ENCODE measurements at places on chromosomes 2 and 18. TPM values are rescaled to one million over a fixed set of nuclear protein-coding genes. Genes with fewer than 3 reads are reported as not detected.

DNA sequence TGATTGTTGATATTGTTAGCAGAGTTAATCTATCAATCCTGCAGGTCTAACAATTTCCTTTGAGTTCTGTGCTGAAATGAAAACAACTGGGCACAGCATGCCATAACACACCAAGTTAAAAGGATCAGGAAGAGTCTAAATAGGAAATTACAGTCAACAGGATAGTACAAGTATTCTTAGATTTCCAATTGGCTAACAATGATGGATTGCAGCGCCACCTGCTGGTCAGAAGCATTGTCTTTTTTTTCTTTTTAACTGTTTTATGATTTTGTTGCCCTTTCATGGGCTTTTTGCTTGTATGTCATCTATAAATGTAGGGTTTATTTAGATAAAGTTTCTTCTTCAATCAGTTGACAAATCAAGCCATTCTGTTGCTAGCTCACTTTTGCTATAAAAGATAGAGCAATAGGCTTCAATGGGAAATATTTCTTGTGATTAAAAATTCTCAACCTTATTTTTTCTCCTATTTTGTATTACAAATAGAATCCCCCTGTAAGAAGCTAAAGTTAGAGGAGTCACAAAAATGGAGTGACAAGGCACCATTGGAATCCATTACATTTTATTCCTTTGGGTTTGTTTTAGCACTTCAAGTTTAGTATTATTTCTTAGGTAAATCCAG lies 40.8 kb upstream of the RPRM start:
- no peaks in the 10 kb centered on the region for H3K27me3 ChIP-seq
- H3K4me1 ChIP-seq: no peaks in the 10 kb centered on the region
- H3K27ac ChIP-seq: no peak overlapping the region
- no peak overlapping the region for H3K4me3 ChIP-seq
- H3K36me3 ChIP-seq: no peaks in the 10 kb centered on the region

- no peak for DNase-seq
- H3K4me1 ChIP-seq: no peaks in the 10 kb centered on the region
- H3K27me3 ChIP-seq: no peaks in the 10 kb centered on the region
Observed at GRCh38 chr2:197626965-197627625, 48.3 kb downstream of the RFTN2 start.

DNA sequence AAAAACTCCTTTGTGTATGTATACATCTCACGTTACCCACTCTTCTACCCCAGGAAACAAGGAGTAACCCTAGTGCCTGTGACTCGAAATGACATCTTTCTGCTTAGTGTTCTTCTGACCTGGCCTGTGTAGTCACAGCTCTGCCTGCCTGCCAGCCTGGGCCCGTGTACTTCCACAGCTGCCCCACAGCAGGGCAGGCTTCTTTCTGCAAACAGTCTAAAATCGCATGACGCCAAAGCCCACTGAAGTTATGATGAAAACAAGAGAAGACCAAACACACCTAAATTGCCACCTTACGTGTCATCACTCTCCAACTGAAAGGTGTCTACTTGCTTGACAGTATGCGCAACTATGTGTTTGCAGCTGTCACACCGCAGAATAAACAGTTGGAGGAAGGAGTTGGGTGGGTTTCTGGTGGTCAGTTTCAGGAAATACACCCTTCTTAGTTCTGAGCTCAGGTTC lies 1.5 kb downstream of the GAREM1 start:
- DNase-seq: peak; percentile 66
- H3K27ac ChIP-seq: peak overlapping the region; percentile 94
- H3K4me1 ChIP-seq: peaks cover 15% of the 10 kb centered on the region
- peak overlapping the region; percentile 82 for H3K4me3 ChIP-seq
- H3K36me3 ChIP-seq: no peaks in the 10 kb centered on the region
- no peaks in the 10 kb centered on the region for H3K27me3 ChIP-seq

DNA sequence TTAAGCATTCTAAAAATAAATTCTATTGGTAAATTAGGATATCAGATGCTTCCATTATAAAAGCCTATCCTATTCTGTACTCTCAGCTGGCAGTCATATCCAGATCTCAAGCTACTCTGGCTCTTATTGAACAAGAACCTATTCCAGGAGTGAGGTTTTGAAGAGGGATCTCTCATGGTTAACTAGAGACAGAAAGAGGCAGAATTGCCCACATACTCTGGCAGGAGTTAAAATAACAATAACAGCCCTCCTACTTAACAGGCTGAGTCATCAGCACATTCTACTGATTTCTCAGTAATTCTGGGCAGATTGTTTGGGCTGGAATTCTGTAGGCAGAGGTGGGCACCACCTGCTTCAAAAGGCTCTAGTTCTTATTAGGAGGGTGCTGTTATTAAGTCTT lies 142.0 kb upstream of the UNC80 start:
- no peak overlapping the region for H3K27ac ChIP-seq
- H3K4me1 ChIP-seq: no peaks in the 10 kb centered on the region
- no peak overlapping the region for H3K4me3 ChIP-seq
- no peaks in the 10 kb centered on the region for H3K36me3 ChIP-seq
- no peak for DNase-seq

DNA sequence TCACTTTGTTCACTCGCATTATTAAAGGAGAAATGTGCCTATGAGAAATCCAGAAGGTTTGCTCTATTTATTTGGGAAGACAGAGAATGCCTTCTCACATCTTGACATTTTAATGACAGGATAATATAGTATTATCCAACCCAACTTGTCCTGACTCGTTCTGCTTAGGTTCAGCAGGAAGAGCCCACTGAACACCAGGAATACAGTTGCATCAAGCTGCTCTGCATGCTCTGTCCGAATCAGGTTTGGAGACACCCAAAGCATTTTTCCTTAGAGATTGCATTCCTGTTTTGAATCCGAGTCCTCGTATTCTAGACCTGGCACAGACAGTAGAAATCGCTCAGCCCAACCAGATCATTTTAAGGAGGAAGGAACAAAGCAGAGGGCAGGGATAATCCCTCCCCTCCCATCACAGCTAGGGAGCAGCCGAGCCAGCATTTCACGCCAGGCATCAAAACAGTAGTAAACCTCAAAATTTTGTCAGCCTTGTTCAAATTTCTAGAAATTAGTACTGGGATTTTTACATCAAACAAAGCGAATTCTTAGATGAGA lies 837.4 kb upstream of the ID2 start:
- peak overlapping the region; percentile 40 for H3K27ac ChIP-seq
- no peak for DNase-seq
- H3K36me3 ChIP-seq: no peaks in the 10 kb centered on the region

DNA sequence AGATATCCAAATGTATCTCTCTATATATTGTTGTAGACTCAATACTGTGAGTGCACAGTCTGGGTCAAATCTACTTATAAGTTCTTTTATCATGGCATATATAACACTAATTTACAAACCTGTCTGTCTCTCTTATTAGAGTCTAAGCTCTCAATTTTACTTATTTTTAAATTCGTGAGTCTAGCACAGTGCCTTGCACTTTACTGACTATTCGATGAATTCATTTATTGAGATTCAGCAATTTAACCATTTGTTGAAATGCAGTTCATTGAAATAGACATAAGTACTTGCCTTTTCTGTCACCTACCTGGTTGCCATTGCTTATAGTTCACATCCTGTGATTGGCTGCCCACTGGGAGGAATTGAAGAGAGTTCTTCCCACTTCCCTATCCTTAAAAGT lies 10.3 kb upstream of the ALS2 start:
- H3K27me3 ChIP-seq: no peaks in the 10 kb centered on the region
- no peak for DNase-seq
- H3K27ac ChIP-seq: no peak overlapping the region
- no peaks in the 10 kb centered on the region for H3K36me3 ChIP-seq

DNA sequence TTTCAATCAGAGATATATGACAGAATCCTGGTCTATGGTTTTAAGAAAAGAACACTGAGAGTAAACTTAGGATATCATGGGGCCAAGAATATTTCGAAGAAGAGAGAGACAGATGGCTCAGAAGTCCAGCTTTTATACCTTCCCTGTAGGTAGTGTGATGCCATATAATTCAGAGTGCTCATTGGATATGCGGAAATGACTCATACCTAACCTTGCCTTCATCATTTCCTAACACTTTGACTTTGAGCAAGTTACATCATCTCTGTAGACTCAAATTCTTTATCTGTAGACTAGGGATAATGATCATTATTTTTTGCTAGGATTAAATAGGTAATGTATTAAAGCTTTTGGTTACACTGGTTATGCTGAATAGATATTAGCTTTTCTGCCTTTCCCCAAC lies 461.6 kb upstream of the CNTNAP5 start:
- no peaks in the 10 kb centered on the region for H3K4me1 ChIP-seq
- no peaks in the 10 kb centered on the region for H3K27me3 ChIP-seq
- H3K36me3 ChIP-seq: no peaks in the 10 kb centered on the region
- no peak for DNase-seq
- no peak overlapping the region for H3K27ac ChIP-seq
- H3K4me3 ChIP-seq: no peak overlapping the region

DNA sequence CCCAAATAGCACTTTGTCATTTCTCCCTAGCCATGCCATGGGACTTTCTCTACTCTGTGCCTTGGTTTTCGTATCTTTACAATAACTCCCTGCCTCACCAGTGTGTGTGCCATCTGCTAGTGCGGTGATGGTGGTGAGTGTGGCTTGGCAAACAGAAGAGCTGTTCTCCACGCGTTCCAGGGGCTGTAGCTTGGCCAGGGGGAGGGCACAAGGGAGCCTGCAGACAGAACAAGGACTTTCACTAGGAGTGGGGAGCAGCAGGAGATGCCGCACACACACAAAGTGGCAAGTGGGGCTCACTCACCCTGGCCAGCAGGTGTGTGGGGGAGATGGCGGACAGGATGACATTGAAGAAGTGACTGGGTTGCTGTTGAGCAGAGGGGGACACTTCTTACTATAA lies 196.9 kb downstream of the HAUS1 start:
- no peak for DNase-seq
- H3K27ac ChIP-seq: no peak overlapping the region
- H3K36me3 ChIP-seq: no peaks in the 10 kb centered on the region
- H3K4me1 ChIP-seq: no peaks in the 10 kb centered on the region

- H3K27me3 ChIP-seq: no peaks in the 10 kb centered on the region
- H3K4me3 ChIP-seq: no peak overlapping the region
- DNase-seq: no peak
- no peaks in the 10 kb centered on the region for H3K36me3 ChIP-seq
Observed at GRCh38 chr18:34591920-34592444, 118.1 kb upstream of the DTNA start.

DNA sequence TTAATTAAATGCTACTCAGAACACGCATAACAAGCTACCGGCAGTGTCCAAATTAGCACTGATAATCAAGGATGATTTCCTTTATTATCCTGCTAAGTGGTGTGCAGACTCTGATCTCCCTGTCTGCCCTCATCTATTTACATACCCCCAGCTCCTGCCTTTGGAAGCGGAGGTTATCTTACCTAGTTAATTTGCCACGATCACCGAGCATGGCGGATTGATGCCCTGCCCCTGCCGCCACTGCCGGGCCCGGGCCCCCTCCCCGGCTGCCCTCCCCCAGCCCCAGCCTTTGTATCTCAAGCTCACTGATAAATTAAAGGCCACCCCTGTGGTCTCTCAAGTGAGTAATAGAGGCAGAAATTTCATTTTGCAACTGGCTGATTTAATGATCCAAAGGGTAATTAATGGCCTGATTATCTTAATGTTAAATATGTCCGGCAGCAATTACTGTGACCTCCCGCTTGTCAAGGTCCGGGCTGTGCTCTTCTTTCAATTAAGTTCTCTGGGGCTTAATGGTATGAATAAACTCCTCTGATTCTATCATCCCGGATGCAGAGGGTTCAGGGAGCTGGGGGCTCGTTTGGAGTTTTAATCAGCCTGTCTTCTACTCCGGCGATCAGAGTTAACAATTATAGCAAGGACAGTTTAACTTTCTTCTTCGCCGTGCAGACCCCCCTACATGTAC lies 113.4 kb downstream of the GBX2 start:
- no peak for DNase-seq
- no peak overlapping the region for H3K4me3 ChIP-seq
- no peaks in the 10 kb centered on the region for H3K27me3 ChIP-seq

DNA sequence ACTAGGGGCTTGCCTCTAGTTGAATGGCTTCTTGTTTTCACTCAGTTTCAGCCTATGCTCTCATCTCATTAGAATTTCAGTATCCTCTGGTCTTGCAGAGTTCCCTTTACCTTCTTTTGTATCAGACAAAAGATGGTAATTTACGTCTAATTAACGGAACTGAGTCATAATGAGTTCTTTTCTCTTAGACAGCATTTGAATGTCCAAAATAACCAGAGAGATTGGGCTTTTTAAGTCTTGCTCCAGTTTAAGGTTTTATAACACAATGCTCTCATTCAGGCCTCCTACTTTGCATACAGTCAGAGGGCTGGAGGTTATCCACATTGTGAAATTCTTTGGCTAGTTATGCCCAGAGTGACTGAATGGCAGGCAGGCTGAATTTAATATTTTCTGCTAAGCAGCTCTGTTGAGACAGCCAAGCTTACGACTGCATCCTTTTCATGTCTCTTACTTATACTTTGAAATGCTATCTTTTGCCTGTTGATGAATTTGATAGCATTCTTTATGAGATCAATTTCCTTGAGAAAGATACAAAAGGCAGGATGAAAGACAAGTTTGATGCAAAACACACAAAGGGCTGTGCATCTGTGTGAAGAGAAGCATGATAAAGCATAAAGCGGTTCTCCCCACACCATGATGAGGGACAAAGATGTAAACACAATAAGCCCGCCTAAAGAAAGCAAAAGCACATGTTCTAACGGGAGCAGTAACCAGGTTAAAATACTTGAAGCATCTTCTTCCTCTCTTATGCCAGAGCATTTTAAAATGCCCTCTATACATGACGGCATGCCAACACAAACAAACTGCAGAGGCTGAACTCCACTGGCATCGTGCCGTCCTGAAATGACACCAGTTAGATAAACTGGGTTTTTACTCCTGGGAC lies 90.0 kb downstream of the CDH2 start:
- no peak for DNase-seq
- no peaks in the 10 kb centered on the region for H3K27me3 ChIP-seq

GRCh38 chr2:14257801-14258507 lies 374.6 kb upstream of the LRATD1 start:
- no peaks in the 10 kb centered on the region for H3K27me3 ChIP-seq
- H3K27ac ChIP-seq: no peak overlapping the region
- H3K4me1 ChIP-seq: no peaks in the 10 kb centered on the region
- DNase-seq: no peak
- H3K36me3 ChIP-seq: no peaks in the 10 kb centered on the region
- H3K4me3 ChIP-seq: no peak overlapping the region

GRCh38 chr2:38960609-38961320 lies 71.1 kb downstream of the ARHGEF33 start:
- peak; percentile 65 for DNase-seq
- H3K4me1 ChIP-seq: peaks cover 11% of the 10 kb centered on the region
- no peaks in the 10 kb centered on the region for H3K27me3 ChIP-seq

GRCh38 chr18:77815666-77816338 lies 566.2 kb downstream of the GALR1 start:
- H3K4me1 ChIP-seq: no peaks in the 10 kb centered on the region
- H3K36me3 ChIP-seq: no peaks in the 10 kb centered on the region
- no peak overlapping the region for H3K4me3 ChIP-seq
- no peak for DNase-seq

- H3K27me3 ChIP-seq: peaks cover 17% of the 10 kb centered on the region
- H3K36me3 ChIP-seq: no peaks in the 10 kb centered on the region
- H3K4me3 ChIP-seq: no peak overlapping the region
- H3K27ac ChIP-seq: no peak overlapping the region
Observed at GRCh38 chr2:19866771-19867170, 35.0 kb downstream of the TTC32 start.

The TUBB6 gene
- 418 TPM for total RNA-seq

The DUSP19 gene
- total RNA-seq: 4.2 TPM

The LRATD1 gene
- 2.7 TPM for total RNA-seq

The GMCL1 gene
- 15.3 TPM for total RNA-seq

The POTEI gene
- not detected for total RNA-seq
